Stimulated activated CD8-positive, alpha-beta memory T cell treated with anti-CD3 and anti-CD28 coated beads, Interleukin-15, amount 100 ng/mL, for 4 hours (primary cell): ENCODE measurements at places on chromosomes 3 and 15.

- no peak for DNase-seq
These were observed 3.8 kb upstream of the H1-8 start for GRCh38 chr3:129539206-129539605.

- no peak for DNase-seq
These were observed 1.4 kb downstream of the CRELD1 start for GRCh38 chr3:9934993-9935392.

GRCh38 chr3:52246264-52246620, 683 bp downstream of the PPM1M start:
- DNase-seq: no peak

DNA sequence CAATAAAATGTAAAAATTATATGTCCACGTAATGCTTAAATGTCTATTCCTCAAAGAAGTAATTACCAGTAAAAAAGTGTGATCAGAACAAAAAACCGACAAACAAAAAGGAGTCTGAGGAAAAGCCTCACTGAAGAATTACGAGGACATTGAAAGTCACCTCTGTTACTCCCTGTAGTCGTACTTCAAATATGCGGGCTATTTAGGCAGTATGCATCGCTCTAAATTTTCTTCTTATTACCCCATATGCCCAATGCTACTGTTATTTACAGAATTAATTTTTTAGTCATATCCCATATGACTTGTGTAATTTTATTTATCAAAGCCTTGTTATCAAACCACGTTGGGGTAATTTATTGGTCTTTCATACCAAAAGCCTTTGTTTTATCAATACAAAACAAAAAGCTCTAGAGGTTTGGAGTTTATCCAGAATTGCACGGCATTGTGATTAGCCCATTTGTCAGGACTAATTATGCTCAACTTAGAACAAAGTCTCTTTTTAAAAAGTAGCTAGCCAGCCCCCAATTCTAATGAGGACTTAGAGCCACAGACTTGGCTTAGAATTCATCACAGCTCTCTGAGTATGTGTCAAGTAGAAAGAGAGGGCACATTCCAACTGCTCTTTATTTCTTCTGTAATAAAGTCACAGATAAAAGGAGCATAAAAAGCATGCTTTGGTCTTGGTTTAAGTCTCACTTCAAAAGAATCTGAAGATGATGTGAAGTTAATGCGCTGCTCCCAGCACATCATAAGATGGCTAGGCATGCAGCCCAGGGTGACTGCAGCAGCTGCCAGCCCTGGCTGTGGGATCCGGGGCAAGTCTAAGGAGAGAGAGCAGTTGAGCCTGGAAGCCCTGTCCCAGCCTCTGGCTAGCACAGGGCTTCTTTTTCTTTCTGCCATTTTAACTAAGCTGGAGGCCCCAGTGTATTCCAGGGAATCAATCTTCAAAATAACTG, 521.0 kb downstream of the GABRG3 start:
- no peak for DNase-seq

DNA sequence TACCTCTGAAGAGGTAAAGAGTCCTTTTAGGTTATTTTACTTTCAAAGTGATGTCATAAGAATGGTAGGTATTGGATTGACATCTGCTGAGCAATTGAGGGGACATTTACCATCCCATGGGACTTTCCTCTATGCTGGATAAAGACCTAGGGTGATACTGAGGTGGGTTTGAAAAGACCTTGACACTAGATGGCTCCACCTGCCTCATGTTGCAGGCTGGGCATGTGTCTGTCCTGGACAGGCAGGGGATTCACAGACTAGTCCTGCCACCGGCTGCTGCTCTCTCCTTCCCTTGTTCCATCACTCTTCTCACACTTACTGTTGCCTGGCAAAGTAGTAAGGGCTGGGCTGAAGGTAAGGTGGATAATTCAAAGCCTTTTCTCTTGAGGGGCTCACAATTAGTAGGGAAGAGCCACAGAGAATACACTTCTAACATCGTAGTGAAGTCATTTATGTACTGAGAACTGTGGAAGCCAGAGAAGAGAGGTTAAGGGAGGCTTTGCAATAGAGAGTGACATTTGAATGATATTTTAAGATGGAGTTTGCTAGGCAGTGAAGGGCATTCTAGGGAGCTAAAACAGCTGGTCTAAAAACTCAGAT, 27.7 kb downstream of the TRAK1 start:
- DNase-seq: no peak

GRCh38 chr3:129549006-129549800, 6.2 kb downstream of the H1-8 start:
- DNase-seq: no peak

- DNase-seq: no peak
These were observed 51.0 kb upstream of the ARL8B start for GRCh38 chr3:5071061-5071460.

GRCh38 chr3:4474683-4475490, 7.8 kb upstream of the SUMF1 start:
- no peak for DNase-seq

DNA sequence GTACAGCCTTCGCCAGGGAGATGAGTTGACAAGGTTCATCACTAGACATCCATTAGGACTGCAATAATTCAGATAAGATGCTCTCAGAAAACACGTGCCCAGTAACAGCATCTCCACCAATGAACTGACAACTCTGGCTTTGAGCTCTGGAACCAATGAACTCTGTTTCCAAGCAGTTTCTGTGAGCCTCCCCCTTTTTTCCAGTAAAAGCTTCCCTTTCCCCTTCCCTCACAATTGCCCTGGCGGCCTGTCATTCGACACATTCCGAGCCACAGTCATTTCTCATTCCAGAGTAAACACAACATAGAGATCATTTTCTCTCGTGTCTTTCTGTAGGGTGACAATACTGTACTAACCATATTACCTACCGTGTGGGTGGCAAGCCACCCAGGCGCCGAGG, 3.6 kb downstream of the PLA2G4D start:
- no peak for DNase-seq

DNA sequence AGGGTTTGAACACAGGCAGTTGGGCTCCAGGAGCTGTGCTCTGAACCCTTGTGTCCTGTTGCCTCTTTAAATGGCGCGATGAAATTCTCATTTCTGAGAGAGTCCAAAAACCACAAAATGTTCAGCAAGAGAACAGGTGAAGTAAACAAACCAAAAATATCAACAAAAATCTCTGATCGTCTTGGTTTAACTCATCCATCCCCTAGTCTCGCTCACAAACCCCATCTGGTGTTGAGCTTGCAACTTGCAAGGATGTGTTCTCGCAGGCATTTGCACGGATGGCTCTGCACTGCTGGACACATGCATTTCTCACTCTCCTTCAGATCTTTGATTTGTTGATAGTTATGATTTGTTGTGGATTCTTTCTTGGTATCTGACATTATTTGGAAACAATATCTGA, 31.1 kb downstream of the FAH start:
- DNase-seq: no peak

GRCh38 chr3:116338713-116339112, 106.6 kb downstream of the LSAMP start:
- DNase-seq: no peak

- DNase-seq: no peak
These were observed 46.1 kb upstream of the TMEM158 start for GRCh38 chr3:45272032-45272810.

DNA sequence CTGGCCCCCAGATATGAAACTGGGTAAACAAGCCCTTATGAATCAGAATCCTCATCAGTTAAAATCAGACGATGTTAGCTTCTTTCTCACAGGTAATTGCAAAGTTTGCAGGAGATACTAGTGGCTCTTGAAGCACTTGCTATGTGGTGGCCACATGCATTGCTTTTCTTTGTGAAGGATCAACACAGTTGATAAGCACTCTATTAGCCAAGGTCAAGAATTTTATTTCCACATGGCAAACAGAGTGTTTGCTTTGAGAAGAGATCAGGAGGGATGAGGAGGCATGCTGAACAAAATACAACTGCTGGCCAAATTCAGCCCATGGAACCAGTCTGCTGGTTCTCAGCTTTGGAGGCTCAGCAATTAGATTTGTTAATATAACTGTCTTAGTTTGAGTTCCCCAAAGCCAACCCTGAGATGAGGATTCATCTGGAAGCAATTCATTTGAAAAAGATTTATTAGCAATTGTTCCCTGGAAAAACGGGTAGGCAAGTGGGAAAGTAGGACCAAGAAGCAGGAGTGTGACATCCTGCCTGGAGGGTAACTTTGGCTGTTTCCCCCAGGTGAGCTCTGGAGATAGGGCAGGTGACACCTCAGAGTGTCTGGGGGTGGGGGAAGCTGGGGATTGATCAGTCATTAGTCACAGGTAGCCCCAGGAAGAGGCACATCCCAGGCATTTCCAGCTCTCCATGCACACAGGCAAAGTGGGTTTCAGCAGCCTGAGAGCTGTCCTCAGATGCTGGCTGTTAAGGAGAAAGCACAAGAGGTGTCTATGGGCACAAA, 180.3 kb downstream of the ABHD5 start:
- no peak for DNase-seq

- no peak for DNase-seq
These were observed 24.9 kb downstream of the PRR23E start for GRCh38 chr3:127217596-127218453.

DNA sequence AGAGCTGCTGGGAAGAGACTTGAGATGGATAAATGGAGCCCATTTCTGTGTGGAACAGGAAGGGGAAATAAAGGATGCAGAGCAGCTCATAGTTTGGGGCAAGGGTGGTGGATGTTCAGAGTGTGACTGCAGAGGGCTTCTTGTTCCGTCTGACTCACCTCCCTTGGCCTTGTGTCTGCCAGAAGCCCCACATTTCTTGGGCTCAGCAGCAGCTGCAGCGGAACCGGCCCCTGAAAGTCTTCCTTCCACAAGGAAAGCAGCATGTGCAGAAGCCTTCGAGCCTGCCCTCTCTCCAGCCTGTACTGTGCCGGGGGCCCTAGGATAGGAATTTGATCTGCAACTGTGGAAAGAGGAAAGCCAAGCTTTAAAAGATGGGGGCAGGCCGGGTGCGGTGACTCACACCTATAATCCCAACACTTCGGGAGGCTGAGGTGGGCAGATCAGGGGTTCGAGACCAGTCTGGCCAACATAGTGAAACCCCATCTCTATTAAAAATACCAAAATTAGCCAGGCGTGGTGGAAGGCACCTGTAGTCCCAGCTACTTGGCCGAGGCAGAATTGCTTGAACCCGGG, 11.5 kb downstream of the CDAN1 start:
- DNase-seq: no peak

GRCh38 chr3:38651153-38651789, 1.8 kb upstream of the SCN5A start:
- peak; percentile 33 for DNase-seq

DNA sequence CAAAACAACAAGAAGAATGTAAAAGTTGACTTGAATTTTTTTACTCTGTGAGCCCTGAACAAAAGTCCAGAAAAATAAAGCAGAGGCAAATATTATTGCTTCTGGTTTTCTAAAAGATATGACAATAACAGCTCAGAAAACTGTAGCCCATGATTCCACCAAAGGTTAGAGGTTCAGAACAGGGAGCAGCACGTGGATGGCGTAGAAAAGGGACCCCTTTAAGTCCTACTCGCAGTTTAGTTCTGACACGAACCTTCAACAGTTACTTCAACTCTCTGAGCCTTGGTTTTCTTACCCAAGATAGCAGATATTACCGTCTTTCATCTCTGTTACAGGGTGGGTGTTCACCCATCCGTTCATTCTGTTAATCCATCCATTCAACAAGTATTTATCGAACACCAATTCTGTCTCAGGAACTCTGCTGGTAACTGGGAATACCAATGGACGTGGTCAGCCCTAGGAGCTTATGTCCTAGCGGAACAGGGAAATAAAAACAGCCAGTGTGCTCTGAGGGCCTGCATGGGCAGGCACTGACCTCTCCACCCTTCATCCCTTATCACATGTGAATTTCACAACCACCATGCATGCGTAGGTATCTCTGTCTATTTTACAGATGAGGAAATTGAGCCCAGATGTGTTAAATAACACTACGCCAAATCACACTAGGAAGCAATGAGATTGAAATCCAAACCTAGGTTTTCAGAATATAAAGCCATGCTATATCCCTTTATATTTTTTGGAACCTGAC, 274.2 kb upstream of the ICE2 start:
- no peak for DNase-seq

DNA sequence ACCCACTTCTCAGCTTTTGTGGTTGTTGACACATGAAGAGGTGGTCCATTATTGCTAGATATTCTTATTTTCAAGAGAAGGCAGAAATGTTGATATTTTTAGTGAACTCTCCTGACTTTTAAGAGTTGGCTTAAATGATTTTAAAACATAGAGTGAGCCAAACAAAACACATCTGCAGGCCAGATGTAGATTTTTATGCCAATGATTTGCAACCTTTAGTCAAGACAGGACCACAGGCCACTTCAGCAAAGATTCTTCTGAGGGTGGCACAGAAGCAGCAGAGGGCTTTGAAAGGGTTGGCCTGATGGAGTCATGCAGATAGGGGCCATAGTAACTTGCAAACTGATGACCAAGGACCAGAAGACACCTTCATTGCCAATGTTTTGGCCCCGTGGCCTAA, 276.5 kb upstream of the P2RY1 start:
- no peak for DNase-seq

- DNase-seq: no peak
These were observed 42.9 kb upstream of the PLCL2 start for GRCh38 chr3:16841904-16842271.

DNA sequence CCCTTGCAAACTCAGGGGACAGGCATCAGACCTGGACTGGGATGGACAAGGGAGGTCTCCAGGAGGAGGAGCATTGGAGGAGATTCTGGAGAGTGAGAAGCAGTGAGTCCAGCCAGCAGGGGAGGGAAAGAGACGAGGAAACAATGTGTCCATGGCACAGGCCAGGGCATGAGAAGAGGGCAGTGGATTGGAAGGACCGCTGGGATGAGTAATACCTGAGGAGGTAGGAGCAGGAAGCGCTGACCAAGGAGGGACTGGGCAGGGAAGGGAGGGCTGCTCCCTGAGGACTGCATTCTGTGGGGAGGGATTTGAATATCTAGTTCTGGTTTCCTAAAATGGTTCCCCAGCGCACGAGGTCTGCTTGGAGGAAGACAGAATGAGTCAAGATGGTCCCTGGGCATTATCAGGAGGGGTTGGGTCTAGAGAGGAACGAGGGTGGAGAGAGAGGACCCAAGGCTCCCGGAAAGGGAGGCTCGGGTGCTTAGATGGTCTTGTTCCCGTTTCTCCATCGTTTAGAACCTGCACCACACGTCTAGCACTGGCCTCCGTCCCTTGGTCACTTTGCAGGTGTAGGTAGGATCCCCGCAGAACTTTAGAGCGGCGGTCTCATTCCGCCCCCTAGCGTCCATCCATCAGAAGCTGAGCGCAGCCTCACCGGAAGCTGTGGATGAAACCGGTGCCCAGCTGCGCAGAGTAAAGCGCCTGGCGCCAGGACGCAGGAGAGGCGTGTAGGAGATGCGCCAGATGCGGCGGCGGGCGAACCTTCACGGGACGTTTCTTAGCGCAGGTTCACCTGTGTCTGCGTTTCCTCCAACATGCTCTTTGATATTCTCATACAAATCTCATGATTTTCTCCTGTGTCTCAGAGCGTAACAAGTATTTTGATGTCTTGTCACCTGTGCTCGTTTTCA, 190.7 kb upstream of the NDN start:
- no peak for DNase-seq
